ENCODE measurements at places on chromosomes 5 and 9.

DNA sequence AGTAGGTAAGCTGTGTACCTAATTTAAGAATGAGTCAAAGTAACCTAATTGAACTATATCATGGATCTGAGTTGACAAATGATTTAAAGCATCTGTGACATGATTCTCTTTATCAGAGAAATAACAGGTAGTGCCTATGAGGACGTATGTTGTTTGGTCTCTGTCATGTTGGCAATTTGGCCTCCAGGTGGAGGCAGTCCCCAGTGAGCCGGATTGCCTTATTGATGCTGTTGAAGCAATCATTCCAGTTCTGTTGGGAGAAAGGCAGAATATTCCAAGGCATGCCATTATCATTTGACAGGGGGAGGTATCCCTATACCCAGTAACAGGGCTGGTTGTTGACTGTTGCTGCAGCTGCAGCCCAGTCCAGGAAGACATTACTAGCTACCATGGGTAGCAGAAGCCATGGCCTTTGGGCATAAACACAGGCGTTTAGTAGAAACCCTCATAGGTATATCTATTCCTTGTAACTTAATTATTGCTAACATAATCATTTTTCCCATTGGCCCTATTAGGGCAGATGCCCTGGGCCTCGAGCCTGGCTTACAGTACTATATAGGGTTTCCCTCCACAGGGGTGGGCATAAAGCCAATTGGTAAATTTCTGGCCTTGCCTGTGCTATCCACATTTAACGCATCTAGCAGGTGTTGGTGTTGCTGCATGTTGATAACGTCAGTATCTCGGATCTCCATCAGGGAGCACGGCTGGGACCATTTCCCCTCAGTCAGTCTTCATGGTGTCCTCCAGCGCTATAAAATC lies 12.2 kb upstream of the SLC22A4 start:
- no peak for DNase-seq

DNA sequence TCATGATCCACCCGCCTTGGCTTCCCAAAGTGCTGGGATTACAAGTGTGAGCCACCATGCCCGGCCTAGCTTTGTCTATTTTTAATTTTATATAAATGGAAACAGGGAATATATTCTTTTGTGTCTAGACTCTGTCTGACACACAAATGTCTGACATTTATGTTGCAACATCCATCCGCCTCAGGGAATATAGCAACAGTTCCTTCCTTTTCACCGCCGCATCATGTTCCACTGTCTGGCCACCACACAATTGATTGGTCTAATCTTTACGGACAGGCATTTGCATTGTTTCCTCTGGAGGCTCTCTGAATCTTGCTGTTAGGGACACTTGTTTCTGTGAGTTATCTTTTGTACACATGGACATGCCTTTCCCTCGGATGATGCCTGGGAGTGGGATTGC lies 20.1 kb upstream of the TBC1D9B start:
- DNase-seq: no peak

GRCh38 chr5:66436721-66437120 lies 159.5 kb upstream of the MAST4 start:
- DNase-seq: no peak

DNA sequence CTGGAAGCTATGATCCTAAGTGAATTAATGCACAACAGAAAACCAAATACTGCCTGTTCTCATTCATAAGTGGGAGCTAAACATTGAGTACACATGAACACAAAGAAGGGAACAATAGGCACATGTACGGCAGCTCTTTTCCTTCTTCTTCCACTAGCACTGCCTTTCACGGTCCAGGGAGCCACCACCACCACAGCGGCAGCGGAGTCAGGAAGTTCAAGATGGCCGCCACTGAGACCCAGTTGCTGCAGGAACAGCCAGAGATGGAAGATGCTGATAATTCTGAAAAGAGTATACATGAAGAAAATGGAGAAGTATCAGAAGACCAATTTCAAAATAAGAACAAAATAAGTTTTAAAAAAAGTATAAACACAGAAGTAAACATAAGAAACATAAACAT lies 39.5 kb upstream of the TNFSF15 start:
- DNase-seq: no peak

DNA sequence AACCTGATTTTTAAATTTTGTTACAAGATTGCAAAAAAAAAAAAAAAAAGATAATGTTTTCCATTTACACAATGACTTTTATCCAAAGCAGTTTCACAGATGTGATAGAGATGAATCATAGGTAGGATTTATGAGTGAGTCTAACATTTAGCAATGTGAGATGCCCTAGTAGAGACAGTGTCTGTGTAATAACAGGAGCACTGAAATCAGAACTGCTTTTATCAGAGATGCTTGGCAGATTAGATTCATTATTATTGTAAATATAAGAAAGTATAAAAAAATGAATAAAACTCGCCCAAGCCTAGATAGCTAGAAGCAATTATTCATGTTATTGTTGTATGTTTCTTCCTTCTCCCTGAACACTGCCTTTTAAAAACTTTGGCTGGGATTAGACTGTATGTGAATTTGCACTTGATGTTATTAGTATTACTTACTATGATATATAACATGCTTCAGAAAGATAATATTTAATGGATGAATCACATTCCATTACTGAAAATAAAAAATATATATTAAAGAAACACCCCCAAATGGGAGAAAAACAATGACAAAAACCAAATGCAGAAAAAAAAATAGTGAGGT lies 567.3 kb upstream of the KLF4 start:
- no peak for DNase-seq

DNA sequence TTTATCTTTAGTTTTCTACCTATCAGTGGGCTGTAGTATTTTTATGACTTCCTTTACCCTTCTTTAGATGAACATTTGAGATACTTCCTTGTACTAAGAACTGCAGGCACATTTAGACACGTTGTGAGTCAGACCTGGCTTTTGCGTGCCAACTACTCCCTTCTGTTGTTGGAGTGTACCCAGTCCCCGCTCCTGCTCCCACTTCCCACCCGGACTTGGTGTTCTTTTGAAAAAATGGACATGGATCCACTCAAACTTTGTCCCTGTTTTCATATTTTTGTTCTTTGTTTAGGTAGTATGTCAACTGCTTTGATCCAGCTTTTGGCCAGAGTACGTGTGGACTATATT lies 60.7 kb downstream of the PARP8 start:
- DNase-seq: peak; percentile 33

GRCh38 chr5:157369507-157369906 lies 90.5 kb upstream of the NIPAL4 start:
- DNase-seq: no peak

Data from activated naive CD4-positive, alpha-beta T cell treated with Interleukin-2 at 50 U/mL for 16 hours (primary cell).